ENCODE measurements at places on chromosomes 11 and 22. TPM values are rescaled to one million over a fixed set of nuclear protein-coding genes. Genes with fewer than 3 reads are reported as not detected.

HTR3A gene
- total RNA-seq: not detected

MMP8 gene
- total RNA-seq: 0.74 TPM

MPPED2 gene
- total RNA-seq: 1.8 TPM

BBOX1 gene
- total RNA-seq: 3.7 TPM

DDX25 gene
- total RNA-seq: 0.25 TPM

C11orf42 gene
- not detected for total RNA-seq

TMEM191B gene
- total RNA-seq: 0.17 TPM

- H3K27me3 ChIP-seq: no peaks in the 10 kb centered on the region
- H3K4me3 ChIP-seq: no peak overlapping the region
- DNase-seq: no peak
Measured at GRCh38 chr11:78100676-78101472, 21.2 kb upstream of the NDUFC2 start.

- H3K27ac ChIP-seq: no peak overlapping the region
- no peaks in the 10 kb centered on the region for H3K4me1 ChIP-seq
- H3K36me3 ChIP-seq: no peaks in the 10 kb centered on the region
- DNase-seq: no peak
- no peak overlapping the region for H3K4me3 ChIP-seq
- H3K27me3 ChIP-seq: no peaks in the 10 kb centered on the region
Measured at GRCh38 chr11:90919332-90919731, 696.5 kb upstream of the CHORDC1 start.

GRCh38 chr22:49779853-49780697 lies 47.6 kb downstream of the BRD1 start:
- DNase-seq: no peak
- H3K4me1 ChIP-seq: no peaks in the 10 kb centered on the region
- no peak overlapping the region for H3K27ac ChIP-seq
- no peak overlapping the region for H3K4me3 ChIP-seq

- H3K4me1 ChIP-seq: no peaks in the 10 kb centered on the region
- H3K4me3 ChIP-seq: no peak overlapping the region
- H3K36me3 ChIP-seq: no peaks in the 10 kb centered on the region
- H3K27ac ChIP-seq: no peak overlapping the region
Measured at GRCh38 chr11:87444993-87445392, 407.3 kb downstream of the TMEM135 start.

GRCh38 chr11:6505577-6506240 lies 8.6 kb downstream of the DNHD1 start:
- no peak for DNase-seq
- no peak overlapping the region for H3K27ac ChIP-seq
- no peak overlapping the region for H3K4me3 ChIP-seq

DNA sequence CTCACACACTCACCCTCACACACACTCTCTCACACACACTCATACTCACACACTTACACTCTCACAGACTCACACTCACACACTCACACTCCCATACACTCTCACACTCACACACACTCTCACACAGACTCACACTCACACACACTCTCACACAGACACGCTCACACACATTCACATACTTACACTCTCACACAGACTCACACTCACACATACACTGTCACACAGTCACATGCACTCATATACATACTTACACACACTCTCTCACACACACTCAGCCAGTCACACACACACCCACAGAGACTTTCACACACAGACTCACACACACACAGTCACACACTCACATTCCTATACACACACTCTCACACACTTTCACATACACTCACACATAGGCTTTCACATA lies 1478.8 kb downstream of the BRD1 start:
- no peaks in the 10 kb centered on the region for H3K4me1 ChIP-seq
- H3K36me3 ChIP-seq: no peaks in the 10 kb centered on the region
- H3K27me3 ChIP-seq: no peaks in the 10 kb centered on the region

DNA sequence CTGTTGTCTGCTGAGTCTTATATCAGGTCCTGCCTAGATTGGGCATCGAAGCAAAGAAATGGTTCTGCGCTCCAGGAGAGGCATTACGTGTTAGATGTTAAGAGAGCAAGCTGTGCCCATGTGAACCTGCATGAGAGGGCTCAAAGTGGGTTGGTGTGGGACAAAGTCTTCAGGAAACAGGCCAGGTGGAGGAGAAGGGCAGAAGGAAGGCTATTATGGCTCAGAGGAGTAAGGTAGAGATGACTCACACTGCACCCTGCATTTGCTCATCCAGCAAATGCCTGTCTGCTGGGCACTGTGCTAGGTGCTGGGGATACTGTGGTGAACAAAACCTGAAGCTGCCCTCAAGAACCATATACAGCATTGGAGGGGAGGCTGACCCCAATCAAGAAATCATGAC lies 5.8 kb downstream of the USP35 start:
- H3K27me3 ChIP-seq: no peaks in the 10 kb centered on the region
- peaks cover 5% of the 10 kb centered on the region for H3K4me1 ChIP-seq
- no peak overlapping the region for H3K27ac ChIP-seq
- no peak overlapping the region for H3K4me3 ChIP-seq
- no peak for DNase-seq
- H3K36me3 ChIP-seq: no peaks in the 10 kb centered on the region

DNA sequence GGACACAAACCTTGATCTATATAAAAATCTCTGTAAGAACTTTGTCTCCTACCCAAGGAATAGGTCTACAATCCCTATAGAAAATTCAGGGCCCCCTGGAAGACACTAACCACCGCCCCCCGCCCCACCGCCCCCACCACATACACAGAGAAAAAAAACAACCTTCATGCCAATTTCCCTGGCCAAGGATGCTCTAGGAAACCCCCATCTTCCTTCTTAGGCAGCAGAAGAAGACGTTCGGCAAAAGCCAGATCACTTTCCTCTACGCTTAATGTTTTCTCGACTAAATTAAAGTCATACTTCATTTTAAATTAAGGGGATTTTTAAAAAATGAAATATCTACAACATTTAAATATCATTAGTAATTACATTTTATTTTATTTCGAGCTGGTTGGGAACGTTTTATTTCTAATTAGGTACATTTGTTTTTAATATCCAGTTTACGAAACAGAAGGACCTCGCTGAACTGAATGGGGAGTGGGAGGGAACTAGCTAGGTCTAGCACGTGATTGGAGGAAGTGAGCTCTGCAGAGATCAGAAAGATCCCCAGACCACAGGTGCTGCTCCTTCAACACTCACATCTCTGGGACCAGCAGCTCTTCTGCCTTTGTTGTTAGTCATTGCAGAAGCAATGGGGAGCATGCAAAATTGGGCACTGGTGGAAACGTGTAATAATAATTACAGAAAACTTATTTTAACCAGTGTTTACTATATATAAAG lies 472.3 kb downstream of the MN1 start:
- no peak overlapping the region for H3K27ac ChIP-seq
- no peaks in the 10 kb centered on the region for H3K4me1 ChIP-seq
- no peak for DNase-seq

- no peak overlapping the region for H3K4me3 ChIP-seq
- H3K27ac ChIP-seq: no peak overlapping the region
- no peaks in the 10 kb centered on the region for H3K36me3 ChIP-seq
- DNase-seq: no peak
- H3K4me1 ChIP-seq: peaks cover 25% of the 10 kb centered on the region
Measured at GRCh38 chr22:28910569-28911303, 27.4 kb downstream of the ZNRF3 start.

DNA sequence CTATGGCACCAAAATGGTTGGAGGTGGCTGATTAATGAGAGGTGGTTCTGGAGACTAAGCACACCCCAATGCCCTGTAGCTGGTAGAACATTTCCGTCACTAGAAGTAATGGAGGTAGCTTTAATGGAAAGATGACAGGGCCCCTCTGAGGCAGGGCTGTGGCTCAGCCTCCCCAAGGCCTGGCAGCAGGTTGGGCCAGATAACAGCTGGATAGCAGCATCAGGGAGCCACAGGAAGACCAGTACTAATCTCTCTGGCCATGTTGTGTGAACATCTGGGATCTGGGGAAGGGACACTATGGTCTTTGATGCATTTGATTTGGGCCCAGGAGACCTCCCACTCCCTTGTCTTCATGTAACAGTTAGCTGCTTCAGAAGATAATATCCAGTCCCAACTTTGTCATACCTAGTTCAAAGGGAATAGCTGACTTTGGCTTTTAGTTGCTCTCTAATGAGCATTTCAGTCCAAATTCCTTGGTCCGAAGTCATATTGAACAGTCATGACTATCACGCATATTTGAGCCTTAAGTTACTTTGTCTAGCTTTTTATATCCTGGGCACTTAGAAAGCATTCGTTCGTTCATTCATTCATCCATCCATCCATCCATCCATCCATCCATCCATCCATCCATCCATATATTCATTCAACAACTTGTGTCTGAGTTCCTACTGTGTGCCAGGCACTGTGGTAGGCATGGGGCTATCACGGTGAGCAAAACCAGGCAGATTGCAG lies 53.0 kb upstream of the LMO2 start:
- no peaks in the 10 kb centered on the region for H3K27me3 ChIP-seq
- H3K4me1 ChIP-seq: no peaks in the 10 kb centered on the region
- no peak for DNase-seq

- no peaks in the 10 kb centered on the region for H3K27me3 ChIP-seq
- H3K4me1 ChIP-seq: peaks cover 35% of the 10 kb centered on the region
- H3K27ac ChIP-seq: no peak overlapping the region
- no peaks in the 10 kb centered on the region for H3K36me3 ChIP-seq
Measured at GRCh38 chr11:34629711-34630110, 8.8 kb downstream of the EHF start.

- H3K4me1 ChIP-seq: no peaks in the 10 kb centered on the region
- H3K27ac ChIP-seq: no peak overlapping the region
- DNase-seq: no peak
- no peak overlapping the region for H3K4me3 ChIP-seq
- no peaks in the 10 kb centered on the region for H3K27me3 ChIP-seq
- H3K36me3 ChIP-seq: no peaks in the 10 kb centered on the region
Measured at GRCh38 chr11:57343825-57344224, 5.7 kb downstream of the P2RX3 start.

GRCh38 chr11:17268902-17269301 lies 7.6 kb upstream of the NUCB2 start:
- H3K27ac ChIP-seq: no peak overlapping the region
- H3K4me1 ChIP-seq: no peaks in the 10 kb centered on the region
- no peak for DNase-seq
- H3K27me3 ChIP-seq: no peaks in the 10 kb centered on the region

GRCh38 chr22:31143537-31143936 lies 3.2 kb upstream of the PLA2G3 start:
- H3K27me3 ChIP-seq: no peaks in the 10 kb centered on the region
- H3K36me3 ChIP-seq: no peaks in the 10 kb centered on the region
- H3K4me1 ChIP-seq: no peaks in the 10 kb centered on the region

GRCh38 chr11:124812876-124813275 lies 12.7 kb upstream of the MSANTD2 start:
- no peaks in the 10 kb centered on the region for H3K4me1 ChIP-seq
- no peak for DNase-seq
- no peaks in the 10 kb centered on the region for H3K36me3 ChIP-seq
- no peak overlapping the region for H3K27ac ChIP-seq
- H3K27me3 ChIP-seq: no peaks in the 10 kb centered on the region
- no peak overlapping the region for H3K4me3 ChIP-seq

- no peaks in the 10 kb centered on the region for H3K4me1 ChIP-seq
- H3K36me3 ChIP-seq: no peaks in the 10 kb centered on the region
- no peaks in the 10 kb centered on the region for H3K27me3 ChIP-seq
- no peak overlapping the region for H3K27ac ChIP-seq
Measured at GRCh38 chr11:1119604-1120146, 38.1 kb upstream of the MUC5AC start.

GRCh38 chr11:110173811-110174644 lies 80.8 kb downstream of the ZC3H12C start:
- H3K27me3 ChIP-seq: no peaks in the 10 kb centered on the region
- H3K27ac ChIP-seq: no peak overlapping the region
- H3K4me1 ChIP-seq: peaks cover 4% of the 10 kb centered on the region
- peak; percentile 61 for DNase-seq
- no peak overlapping the region for H3K4me3 ChIP-seq
- H3K36me3 ChIP-seq: no peaks in the 10 kb centered on the region

GRCh38 chr22:17430412-17430811 lies 61.2 kb downstream of the CECR2 start:
- no peak overlapping the region for H3K27ac ChIP-seq
- H3K4me1 ChIP-seq: no peaks in the 10 kb centered on the region

DNA sequence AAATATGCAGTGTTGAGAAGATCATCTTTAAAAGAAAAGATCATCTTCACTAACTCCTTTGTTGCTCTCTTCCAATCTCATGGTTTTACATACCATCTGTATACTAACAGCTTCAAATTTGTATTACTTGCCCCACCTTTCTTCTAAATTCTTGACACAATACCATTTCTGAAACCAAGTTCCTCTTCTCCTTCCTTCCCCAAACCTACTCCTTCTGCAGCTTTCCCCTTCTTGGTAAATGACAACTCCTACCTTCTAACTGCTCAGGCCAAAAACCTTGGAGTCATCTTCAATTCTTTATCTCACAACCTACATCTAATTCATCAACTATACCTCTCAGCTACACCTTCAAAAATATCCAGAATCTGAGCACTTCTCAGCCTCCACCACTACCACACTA lies 9.3 kb downstream of the PRCP start:
- no peak overlapping the region for H3K4me3 ChIP-seq
- no peak for DNase-seq
- H3K27ac ChIP-seq: no peak overlapping the region
- no peaks in the 10 kb centered on the region for H3K36me3 ChIP-seq

DNA sequence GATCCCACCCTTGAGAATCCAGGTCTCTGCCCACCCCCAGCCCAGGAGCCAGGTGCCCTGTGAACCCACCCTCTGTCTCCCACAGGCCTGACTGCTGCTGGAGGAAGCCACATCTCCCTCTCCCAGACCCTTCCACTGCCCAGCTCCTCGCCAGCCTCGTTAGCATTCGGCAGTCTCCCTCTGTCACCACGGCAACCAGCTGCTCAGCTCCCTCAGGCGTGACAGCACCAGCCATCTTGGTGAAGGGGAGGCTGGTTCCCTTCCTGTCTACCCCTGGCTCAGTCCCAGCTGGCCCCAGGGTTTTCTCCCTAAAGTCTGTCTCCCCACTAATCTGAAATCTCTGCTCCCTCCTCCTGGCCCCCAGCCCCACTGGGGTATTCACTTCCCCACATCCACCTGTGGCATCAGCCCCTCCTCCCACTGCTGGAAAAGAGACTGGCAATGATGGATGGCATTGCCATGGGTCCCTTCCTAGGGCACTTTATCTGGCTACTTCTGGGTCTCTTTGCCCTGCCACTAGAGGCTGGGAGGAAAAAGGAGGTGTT lies 28.1 kb downstream of the NRXN2 start:
- no peak overlapping the region for H3K4me3 ChIP-seq
- no peaks in the 10 kb centered on the region for H3K4me1 ChIP-seq
- no peak overlapping the region for H3K27ac ChIP-seq
- no peaks in the 10 kb centered on the region for H3K27me3 ChIP-seq
- no peak for DNase-seq

DNA sequence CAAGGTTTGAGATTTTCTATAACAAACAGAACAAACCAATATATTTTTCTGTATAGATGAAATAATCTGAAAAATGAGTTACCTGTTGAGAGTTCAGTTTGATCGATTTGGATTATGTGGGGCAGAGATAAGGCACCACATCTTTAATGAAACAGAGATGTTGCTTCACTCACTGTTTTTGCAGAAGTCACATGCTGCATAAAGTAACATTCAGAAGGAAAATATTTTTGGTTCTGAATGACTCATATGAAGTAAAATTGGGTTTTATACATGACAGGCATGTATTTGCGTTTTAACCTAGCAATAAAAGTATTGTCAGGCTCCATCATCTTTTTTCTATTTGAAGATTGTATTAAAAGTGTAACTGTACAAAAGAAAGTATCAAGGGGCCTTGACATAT lies 77.8 kb downstream of the BBOX1 start:
- DNase-seq: no peak
- no peaks in the 10 kb centered on the region for H3K27me3 ChIP-seq
- no peak overlapping the region for H3K4me3 ChIP-seq
- H3K4me1 ChIP-seq: no peaks in the 10 kb centered on the region
